Kasumi-1 (cell line): ENCODE measurements at places on chromosomes 7 and 10.
A peak's percentile ranks its signal among the peaks of the same experiment; 100 is the strongest.

DNA sequence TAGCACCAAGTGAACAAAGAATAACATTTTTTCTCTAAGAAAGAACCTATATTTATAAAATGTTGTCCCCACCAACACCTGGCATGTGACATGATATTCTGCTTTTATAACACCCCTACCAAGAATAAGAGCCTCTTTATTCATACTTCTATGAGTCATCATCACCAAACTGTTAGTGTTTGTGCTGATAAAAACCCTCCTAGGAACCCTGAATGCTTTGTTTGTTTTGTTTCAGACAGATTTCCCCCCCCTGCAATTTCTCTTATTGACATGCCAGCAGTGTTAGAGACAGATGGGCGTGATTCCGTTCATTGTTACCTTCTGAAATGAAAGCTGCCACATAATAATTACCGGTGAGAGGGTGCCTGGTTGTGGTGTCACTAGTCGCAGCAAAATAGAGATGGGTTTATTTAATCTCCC, 651.1 kb downstream of the SORCS1 start:
- no peak for DNase-seq

- peak; percentile 98 for DNase-seq
These were observed 30.6 kb upstream of the PFKFB3 start for GRCh38 chr10:6171881-6172695.

- DNase-seq = no peak
These were observed 24.3 kb upstream of the CALU start for GRCh38 chr7:128714701-128715495.

GRCh38 chr10:71465551-71466252, 69.0 kb downstream of the CDH23 start:
- no peak for DNase-seq

- no peak for DNase-seq
These were observed 104.4 kb upstream of the ZNF92 start for GRCh38 chr7:65269150-65269856.

DNA sequence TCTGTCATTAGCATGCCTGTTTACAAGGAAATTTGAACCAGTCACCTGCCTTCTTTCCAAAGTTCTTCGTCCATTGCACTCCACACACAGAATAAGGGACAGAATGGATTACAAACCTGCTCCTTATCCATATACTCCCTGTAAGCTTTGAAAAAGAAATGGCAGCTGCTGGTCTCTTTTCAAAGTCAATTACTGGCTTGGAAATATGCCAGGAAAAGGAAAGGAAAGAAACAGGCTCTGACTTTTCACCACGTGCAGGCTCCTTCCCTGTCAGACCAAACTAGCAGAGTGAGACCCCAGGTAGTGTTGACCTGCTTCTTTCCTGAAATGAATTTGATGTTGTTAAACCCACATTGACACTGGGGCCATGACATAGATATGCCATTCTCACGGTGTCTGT, 84.5 kb downstream of the LHFPL3 start:
- DNase-seq = no peak

- no peak for DNase-seq
These were observed 356.8 kb downstream of the GLRX3 start for GRCh38 chr10:130493021-130493420.
